ENCODE measurements at places on chromosomes 11 and 22.

GRCh38 chr11:95762534-95762933 is 27.0 kb downstream of the FAM76B start:
- H3K4me3 ChIP-seq: no peak overlapping the region
- no peaks in the 10 kb centered on the region for H3K4me1 ChIP-seq
- H3K27ac ChIP-seq: no peak overlapping the region
- DNase-seq: no peak
- no peaks in the 10 kb centered on the region for H3K27me3 ChIP-seq

- H3K4me1 ChIP-seq: no peaks in the 10 kb centered on the region
- H3K27ac ChIP-seq: no peak overlapping the region
Measured at GRCh38 chr11:22786475-22786874, 43.1 kb downstream of the SVIP start.

GRCh38 chr11:128455766-128456165 is 131.6 kb downstream of the ETS1 start:
- H3K27ac ChIP-seq: peak overlapping the region; percentile 36
- peaks cover 18% of the 10 kb centered on the region for H3K36me3 ChIP-seq
- H3K4me1 ChIP-seq: peaks cover 5% of the 10 kb centered on the region
- DNase-seq: no peak

DNA sequence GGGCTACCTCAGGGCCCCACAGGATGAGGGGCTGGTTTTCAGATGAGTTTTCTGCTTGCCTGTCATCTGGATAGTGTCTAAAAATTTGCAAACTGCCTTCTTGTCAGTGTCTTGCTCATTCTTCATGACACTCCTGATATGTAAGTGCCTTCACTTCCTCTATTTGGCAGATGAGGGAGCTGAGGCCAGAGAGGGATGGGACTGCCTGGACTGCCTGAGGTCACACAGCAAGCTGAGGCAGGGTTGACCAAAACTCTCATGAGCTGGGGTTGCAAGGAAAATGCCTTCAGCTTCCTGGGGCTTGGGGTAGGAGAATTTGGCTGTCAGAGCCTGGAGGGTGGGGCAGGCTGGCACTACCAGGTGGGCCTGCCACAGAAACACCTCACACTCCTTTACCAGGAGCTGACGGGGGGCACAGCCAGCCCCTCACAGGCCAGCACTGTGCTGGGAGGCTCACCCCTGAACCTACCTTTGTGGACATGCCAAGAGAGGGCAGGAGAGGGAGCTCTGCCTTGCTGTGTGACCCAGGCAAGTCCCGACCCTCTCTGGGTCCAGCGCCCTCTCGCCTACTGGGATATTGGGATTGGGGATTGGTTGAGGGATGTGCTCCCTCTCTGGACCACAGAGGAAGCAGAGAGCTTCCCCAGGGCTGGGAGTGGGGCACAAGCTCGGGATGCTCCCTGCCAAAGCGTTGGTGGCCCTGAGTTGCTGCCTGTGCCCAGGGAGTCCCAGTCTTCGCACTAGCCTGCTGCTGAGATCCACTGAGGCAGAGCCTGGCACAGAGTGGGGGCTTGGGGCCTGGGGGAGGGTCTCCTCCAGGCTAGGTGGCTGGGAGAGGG is 1.9 kb upstream of the P2RY6 start:
- H3K27me3 ChIP-seq: no peaks in the 10 kb centered on the region
- no peaks in the 10 kb centered on the region for H3K4me1 ChIP-seq
- H3K36me3 ChIP-seq: no peaks in the 10 kb centered on the region

DNA sequence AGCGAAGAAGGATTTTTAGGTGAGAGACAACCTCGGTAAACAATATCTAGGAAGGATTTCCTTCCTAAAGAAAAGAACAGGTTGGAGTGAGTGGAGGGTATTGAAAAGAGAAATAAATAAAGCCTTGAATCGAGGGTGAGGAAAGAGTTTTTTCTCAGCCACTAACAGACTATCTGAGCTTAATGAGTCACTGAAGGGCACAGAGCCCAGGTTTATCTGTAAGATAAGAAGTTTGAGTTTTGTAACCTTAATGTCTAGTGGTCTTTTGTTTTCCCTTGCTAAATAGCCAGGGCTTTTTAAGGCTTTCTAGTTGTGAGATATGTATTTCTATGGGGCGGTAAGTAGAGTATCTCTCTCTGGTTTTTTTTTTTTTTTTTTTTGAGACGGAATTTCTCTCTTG is 394.5 kb upstream of the KIRREL3 start:
- H3K36me3 ChIP-seq: no peaks in the 10 kb centered on the region
- H3K27me3 ChIP-seq: no peaks in the 10 kb centered on the region
- H3K27ac ChIP-seq: no peak overlapping the region
- H3K4me1 ChIP-seq: no peaks in the 10 kb centered on the region

- H3K4me3 ChIP-seq: no peak overlapping the region
- no peak for DNase-seq
- H3K27ac ChIP-seq: no peak overlapping the region
- H3K27me3 ChIP-seq: no peaks in the 10 kb centered on the region
- no peaks in the 10 kb centered on the region for H3K4me1 ChIP-seq
Measured at GRCh38 chr11:11898648-11899047, 56.9 kb downstream of the USP47 start.

DNA sequence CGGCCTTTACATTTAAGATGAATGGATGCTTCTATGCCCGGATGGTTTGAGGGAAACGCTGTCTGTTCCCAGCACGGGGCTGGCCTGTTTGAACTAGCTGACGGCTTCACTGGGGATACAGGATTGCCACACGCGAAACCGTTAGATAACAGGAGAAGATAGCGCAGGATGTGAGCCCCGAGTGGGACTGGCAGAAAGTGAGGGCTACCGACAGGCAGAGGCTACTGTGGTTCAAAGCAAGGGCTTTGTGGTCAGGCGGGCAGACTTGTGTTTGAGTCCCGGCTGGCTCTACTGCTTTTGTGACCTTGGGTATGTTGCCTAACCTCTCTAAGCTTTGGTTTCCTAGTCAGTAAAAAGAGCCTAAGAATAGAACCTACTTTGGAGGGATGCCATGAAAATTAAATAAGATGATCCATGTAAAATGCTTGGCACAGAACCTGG is 2.8 kb upstream of the OAF start:
- H3K27me3 ChIP-seq: no peaks in the 10 kb centered on the region
- H3K4me3 ChIP-seq: no peak overlapping the region
- H3K36me3 ChIP-seq: no peaks in the 10 kb centered on the region

DNA sequence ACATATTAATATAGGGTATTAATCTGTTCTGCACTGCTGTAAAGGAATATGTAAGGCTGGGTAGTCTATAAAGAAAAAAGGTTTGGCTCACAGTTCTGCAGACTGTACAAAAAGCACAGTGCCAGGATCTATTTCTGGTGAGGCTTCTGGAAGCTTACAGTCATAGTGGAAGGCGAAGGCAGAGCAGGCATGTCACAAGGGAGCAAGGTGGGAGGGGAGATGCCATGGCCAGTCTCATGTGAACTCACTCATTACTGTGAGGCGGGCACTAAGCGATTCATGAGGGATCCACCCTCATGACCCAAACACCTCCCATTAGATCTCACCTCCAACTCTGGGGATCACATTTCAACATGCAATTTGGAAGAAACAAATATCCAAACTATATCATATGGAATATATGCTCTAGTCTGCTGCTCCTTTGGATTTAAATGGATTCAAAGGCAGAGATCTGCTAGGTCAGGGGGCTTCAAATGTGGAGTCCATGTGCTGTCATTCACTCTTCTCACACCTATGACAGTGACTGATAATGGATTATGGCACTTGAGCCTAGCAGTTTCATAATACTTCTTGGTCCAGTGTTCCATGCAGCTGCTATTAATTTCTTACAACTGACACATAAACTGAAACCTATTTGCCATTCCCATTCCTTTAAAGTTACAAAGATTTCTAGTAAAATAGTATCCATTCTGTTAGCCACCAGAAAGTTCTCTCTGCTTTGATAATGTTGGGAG is 146.0 kb downstream of the ATG16L2 start:
- DNase-seq: no peak
- H3K36me3 ChIP-seq: peaks cover 3% of the 10 kb centered on the region
- H3K4me1 ChIP-seq: no peaks in the 10 kb centered on the region
- no peak overlapping the region for H3K4me3 ChIP-seq

DNA sequence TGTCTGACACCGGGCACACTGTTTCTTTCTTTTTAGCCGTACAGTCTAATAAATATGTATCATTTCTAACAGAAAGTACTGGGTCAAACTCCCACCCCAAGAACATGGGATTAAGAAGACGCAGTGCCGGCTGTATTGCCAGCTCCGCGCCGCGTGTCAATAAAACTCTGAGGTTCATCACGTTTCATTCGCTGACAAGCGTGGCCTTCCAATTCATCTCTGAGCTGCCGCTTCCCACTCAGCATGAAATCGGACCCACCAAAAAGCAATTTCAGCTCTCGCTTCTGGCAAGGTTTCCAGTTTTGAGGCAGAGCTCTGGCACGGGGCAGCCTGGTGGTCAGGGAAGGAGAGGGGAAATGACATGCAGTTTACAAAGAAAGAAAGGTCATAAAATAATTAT is 819.8 kb downstream of the OPCML start:
- peaks cover 4% of the 10 kb centered on the region for H3K27me3 ChIP-seq
- no peaks in the 10 kb centered on the region for H3K36me3 ChIP-seq
- H3K4me3 ChIP-seq: no peak overlapping the region
- no peaks in the 10 kb centered on the region for H3K4me1 ChIP-seq

GRCh38 chr11:33035011-33035410 is 4.4 kb upstream of the TCP11L1 start:
- no peak for DNase-seq
- no peaks in the 10 kb centered on the region for H3K27me3 ChIP-seq
- H3K4me3 ChIP-seq: no peak overlapping the region
- H3K36me3 ChIP-seq: no peaks in the 10 kb centered on the region
- H3K27ac ChIP-seq: no peak overlapping the region

- no peak overlapping the region for H3K4me3 ChIP-seq
- no peak overlapping the region for H3K27ac ChIP-seq
- no peaks in the 10 kb centered on the region for H3K4me1 ChIP-seq
Measured at GRCh38 chr11:107221748-107222285, 203.5 kb upstream of the GUCY1A2 start.

GRCh38 chr22:41015003-41015402 is 63.8 kb downstream of the RBX1 start:
- H3K4me3 ChIP-seq: no peak overlapping the region
- no peaks in the 10 kb centered on the region for H3K27me3 ChIP-seq
- H3K4me1 ChIP-seq: no peaks in the 10 kb centered on the region
- no peaks in the 10 kb centered on the region for H3K36me3 ChIP-seq
- no peak for DNase-seq
- H3K27ac ChIP-seq: no peak overlapping the region

DNA sequence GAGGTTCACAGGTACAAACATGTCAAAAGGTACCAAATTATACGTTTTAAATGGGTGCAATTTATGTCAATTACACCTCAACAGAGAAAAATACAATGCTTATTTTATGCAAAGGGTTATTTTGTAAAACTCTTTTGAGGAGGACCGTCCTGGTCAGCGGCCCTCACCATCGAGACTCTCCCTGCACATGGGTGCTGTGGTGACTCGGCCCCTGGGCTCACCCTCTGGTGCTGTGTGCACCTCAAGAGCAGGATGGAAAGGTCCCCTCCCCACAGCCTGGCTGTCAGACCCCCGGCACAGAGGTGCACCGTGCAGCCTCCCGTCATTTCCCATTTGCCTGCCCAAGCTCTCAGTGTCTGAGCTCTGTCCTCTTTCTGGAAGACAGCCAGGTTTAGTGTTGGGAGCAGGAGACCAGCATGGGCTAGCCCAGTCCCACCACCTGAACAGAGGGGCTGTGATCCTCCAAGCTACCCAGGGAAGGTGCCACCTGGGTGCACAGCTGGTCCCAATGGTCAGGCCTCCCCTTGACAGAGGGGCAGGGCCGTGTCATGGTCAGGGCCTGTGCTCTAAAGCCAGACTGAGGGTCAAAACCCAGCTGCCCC is 41.8 kb upstream of the PRODH start:
- DNase-seq: no peak
- no peaks in the 10 kb centered on the region for H3K27me3 ChIP-seq
- H3K27ac ChIP-seq: no peak overlapping the region

GRCh38 chr11:107018219-107018901 is at the start of gene GUCY1A2:
TSS of gene GUCY1A2 (minus strand) at chr11:107018476. CDS start at chr11:107018055, 421 bp downstream.
- no peaks in the 10 kb centered on the region for H3K27me3 ChIP-seq
- peak within 1 kb of the TSS; percentile 45 for H3K4me3 ChIP-seq
- H3K36me3 ChIP-seq: no peaks in the 10 kb centered on the region
- peak; percentile 83 for DNase-seq

DNA sequence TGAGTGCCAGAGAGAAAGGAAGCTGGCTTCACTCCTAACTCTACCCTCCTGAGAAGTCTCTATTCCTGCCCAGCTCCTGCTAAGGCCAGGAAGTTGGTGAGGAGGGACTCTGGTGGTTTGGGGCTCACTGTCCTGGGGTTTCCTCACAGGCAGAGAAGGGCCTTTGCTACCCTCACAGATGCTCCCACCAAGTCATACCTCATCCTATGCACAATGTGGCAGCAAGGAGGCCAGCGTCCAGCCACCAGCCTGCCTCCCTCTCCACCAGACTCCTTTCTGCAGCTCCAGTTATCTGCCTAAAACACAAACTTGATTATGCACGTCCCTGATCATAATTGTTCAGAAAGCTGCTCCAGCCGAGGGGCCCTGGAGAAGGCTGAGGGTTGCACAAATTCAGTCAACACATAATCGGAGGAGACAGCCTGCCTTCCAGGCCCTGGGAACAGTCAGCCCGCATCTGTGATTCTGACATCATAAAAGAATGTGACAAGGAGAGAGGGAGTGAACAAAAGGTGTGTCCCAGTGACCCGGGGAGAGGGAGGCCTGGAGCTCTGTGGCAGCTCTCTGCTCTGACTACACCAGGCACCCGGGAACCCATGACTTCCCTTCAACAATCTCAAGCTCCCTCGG is 28.8 kb downstream of the DKK3 start:
- H3K27ac ChIP-seq: peak overlapping the region; percentile 80
- DNase-seq: peak; percentile 90
- no peak overlapping the region for H3K4me3 ChIP-seq
- H3K4me1 ChIP-seq: peaks cover 47% of the 10 kb centered on the region

- H3K4me3 ChIP-seq: no peak overlapping the region
- no peaks in the 10 kb centered on the region for H3K36me3 ChIP-seq
- H3K4me1 ChIP-seq: no peaks in the 10 kb centered on the region
Measured at GRCh38 chr11:21896216-21896615, 296.7 kb upstream of the ANO5 start.

GRCh38 chr11:65141896-65142494 is 7.7 kb upstream of the SYVN1 start:
- no peaks in the 10 kb centered on the region for H3K27me3 ChIP-seq
- H3K4me3 ChIP-seq: no peak overlapping the region
- H3K36me3 ChIP-seq: no peaks in the 10 kb centered on the region
- no peak overlapping the region for H3K27ac ChIP-seq
- DNase-seq: no peak

DNA sequence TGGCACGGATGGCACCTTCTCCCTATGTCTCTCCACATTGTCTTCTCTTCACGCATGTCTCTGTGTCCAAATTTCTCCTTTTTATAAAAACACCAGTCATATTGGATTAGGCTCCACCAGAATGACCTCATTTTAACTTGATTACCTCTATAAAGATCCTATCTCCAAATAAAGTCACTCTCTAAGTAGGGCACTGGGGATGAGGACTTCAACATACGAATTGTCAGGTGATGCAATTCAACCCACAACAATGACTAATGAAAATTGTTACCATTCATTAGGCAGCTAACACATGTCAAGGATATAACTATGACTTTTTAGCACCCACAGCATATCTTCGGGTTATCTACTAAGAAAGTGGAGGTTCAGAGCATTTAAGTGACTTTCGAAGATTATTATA is 55.5 kb upstream of the USP47 start:
- H3K36me3 ChIP-seq: no peaks in the 10 kb centered on the region
- H3K4me1 ChIP-seq: no peaks in the 10 kb centered on the region
- DNase-seq: no peak
